Right atrium auricular region (tissue), 2 donors: ENCODE measurements at places on chromosomes 1 and 21. TPM values are rescaled to one million over a fixed set of nuclear protein-coding genes. Genes with fewer than 3 reads are reported as not detected.
A peak's percentile ranks its signal among the peaks of the same experiment; 100 is the strongest.

DNA sequence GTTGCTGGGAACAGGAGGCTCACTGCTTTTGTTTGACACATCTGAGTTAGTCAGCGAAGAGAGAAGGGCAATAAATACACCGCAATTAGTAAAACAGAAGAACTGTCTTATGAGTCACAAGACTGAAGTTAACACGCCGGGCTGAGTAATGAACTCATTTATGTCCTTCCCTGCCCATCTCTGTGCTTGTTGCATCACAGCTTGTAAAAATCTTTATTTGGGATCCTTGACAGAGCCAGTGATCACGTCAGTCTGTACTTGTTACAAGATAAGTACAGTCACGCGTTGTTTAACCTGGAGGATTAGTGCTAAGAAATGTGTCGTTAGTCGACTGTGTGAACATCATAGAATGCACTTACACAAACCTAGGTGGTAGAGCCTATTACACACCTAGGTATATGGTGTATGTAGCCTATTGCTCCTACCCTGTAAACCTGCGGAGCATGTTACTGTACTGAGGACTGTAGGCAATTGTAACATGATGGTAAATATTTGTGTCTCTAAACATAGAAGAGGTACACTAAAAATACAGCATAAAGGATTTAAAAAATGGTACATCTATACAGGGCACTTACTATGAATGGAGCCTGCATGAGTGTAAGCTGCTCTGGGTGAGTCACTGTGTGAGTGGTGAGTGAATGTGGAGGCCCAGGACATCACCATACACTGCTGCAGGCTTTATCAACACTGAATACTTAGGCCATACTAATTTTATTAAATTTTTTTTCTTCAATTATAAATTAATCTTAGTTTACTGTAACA lies 272.2 kb downstream of the TNR start:
- no peak overlapping the region for H3K4me3 ChIP-seq
- no peak for DNase-seq
- no peak overlapping the region for H3K27ac ChIP-seq
- H3K36me3 ChIP-seq, result no peaks in the 10 kb centered on the region
- no peaks in the 10 kb centered on the region for H3K27me3 ChIP-seq

GRCh38 chr1:53657531-53657805 lies 81.5 kb downstream of the GLIS1 start:
- DNase-seq, result no peak
- H3K36me3 ChIP-seq, result no peaks in the 10 kb centered on the region
- no peaks in the 10 kb centered on the region for H3K4me1 ChIP-seq
- H3K4me3 ChIP-seq, result no peak overlapping the region
- H3K27me3 ChIP-seq, result no peaks in the 10 kb centered on the region

GRCh38 chr1:210588946-210589345 lies 260.2 kb downstream of the HHAT start:
- DNase-seq, result no peak
- H3K27ac ChIP-seq, result no peak overlapping the region
- no peaks in the 10 kb centered on the region for H3K27me3 ChIP-seq
- no peaks in the 10 kb centered on the region for H3K4me1 ChIP-seq
- H3K36me3 ChIP-seq, result no peaks in the 10 kb centered on the region

- peak overlapping the region; percentile 84 for H3K27ac ChIP-seq
- H3K36me3 ChIP-seq, result no peaks in the 10 kb centered on the region
- peaks cover 52% of the 10 kb centered on the region for H3K4me1 ChIP-seq
- H3K4me3 ChIP-seq, result no peak overlapping the region
- DNase-seq, result peak; percentile 66
Measured at GRCh38 chr1:203559523-203559922, 65.6 kb downstream of the OPTC start.

DNA sequence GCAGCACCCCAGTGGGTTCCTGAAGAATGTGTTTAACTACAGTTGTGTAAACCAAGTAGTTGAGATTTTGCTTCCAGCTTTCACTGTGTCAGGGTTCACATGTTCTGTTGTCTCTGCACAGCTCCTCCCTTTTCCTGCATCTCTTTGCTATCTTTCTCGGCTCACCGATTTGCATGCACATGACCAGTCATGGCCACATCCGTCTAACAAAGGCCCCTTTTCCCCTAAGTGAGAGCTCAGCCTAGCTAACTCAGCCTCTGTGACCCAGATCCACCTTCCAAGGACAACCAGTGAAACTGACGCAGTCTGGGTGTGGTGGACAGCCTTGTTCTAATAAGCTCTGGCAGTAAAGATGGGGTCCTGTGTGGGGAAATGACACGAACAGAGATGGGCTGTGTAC lies 101.1 kb downstream of the ZP4 start:
- H3K27ac ChIP-seq, result peak overlapping the region; percentile 21
- H3K4me1 ChIP-seq, result peaks cover 13% of the 10 kb centered on the region
- H3K36me3 ChIP-seq, result peaks cover 67% of the 10 kb centered on the region
- no peaks in the 10 kb centered on the region for H3K27me3 ChIP-seq

GRCh38 chr1:157658571-157658970 lies 42.0 kb downstream of the FCRL3 start:
- no peak overlapping the region for H3K4me3 ChIP-seq
- no peaks in the 10 kb centered on the region for H3K4me1 ChIP-seq
- H3K27ac ChIP-seq, result no peak overlapping the region
- no peak for DNase-seq

DNA sequence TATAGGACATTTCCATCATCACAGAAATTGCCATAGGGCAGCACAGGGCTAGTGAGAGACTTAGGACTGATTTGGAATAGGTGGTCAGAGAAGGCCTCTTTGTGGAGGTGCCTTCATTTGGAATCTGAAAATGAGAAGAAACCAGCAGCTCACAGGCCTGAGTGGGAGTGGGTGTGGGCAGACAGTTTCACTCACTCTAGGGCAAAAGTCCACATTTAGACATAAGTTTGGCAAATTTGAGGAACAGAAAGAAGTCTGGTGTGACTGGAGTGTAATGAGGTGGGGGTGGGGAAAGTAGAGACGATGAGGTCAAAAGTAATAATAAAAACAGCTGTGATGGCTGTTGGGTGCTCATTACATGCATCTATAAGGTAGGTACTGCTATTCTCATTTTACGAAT lies 22.4 kb upstream of the BCAR3 start:
- H3K36me3 ChIP-seq, result no peaks in the 10 kb centered on the region
- no peaks in the 10 kb centered on the region for H3K27me3 ChIP-seq
- no peak overlapping the region for H3K27ac ChIP-seq
- peaks cover 30% of the 10 kb centered on the region for H3K4me1 ChIP-seq

DNA sequence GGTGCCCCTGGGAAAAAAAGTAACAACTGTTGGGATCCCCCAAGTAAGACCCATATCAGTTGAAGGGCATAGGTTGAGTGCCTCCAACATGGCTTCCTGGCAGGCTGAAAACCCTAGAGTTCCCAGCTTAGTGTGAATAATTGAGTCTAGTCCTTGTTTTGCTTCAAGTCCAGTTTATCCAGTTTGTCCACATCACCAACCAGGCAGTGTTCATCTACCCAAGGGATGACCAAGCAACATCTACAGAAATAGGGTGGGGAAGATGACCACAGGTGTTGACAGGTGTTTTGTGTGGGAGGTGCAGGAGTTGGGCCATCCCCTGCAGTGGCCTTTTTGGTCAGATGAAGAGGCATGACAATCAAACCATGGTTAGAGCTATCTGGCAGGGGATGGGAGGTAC lies 54.3 kb upstream of the ERO1B start:
- no peaks in the 10 kb centered on the region for H3K4me1 ChIP-seq
- no peak overlapping the region for H3K27ac ChIP-seq
- no peaks in the 10 kb centered on the region for H3K27me3 ChIP-seq

GRCh38 chr1:1295154-1295923 lies 12.4 kb downstream of the ACAP3 start:
- H3K27me3 ChIP-seq, result no peaks in the 10 kb centered on the region
- H3K4me3 ChIP-seq, result no peak overlapping the region
- H3K27ac ChIP-seq, result no peak overlapping the region
- peaks cover 6% of the 10 kb centered on the region for H3K36me3 ChIP-seq
- no peaks in the 10 kb centered on the region for H3K4me1 ChIP-seq

- peak overlapping the region; percentile 92 for H3K27ac ChIP-seq
- DNase-seq, result no peak
- peaks cover 73% of the 10 kb centered on the region for H3K4me1 ChIP-seq
- H3K27me3 ChIP-seq, result no peaks in the 10 kb centered on the region
- H3K36me3 ChIP-seq, result peaks cover 13% of the 10 kb centered on the region
- no peak overlapping the region for H3K4me3 ChIP-seq
Measured at GRCh38 chr1:2312515-2313301, 78.6 kb downstream of the MORN1 start.

DNA sequence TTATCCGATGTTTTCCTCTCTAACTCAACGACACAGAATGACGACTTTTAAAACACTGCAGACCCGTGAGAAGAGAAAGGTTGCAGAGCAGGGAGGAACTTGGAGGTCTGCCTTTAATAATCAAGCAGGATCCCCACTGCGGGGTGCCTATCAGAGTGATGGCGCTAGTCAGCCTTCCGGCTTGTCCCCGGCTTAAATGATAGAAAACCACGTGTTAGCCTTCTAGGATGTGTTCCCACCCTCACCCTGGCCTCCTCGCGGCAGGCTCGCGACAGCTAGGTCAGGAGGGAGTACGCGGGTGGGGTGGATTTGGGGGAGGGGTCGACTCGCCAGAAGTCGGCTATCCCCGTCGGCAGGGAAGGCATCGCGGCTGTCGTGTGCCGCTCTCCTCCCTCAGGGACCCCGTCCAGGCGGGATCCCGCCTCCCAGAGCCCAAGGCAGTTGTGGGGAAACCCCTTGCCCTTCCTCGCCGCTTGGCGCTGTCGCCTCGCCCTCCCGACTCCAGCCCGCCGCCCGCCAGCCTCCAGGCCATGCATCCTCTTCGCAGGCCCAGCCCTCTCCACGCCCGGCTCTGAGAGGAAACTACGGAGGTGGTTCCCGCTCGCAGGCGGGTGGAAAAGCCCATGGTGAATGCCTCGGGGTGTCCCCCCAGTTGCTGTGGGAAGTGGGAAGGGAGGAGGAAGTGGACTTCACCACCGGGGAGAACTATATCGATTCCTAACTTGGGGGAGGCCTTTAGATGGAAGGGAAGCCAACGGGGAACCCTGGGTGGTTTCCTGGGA lies 1.1 kb upstream of the SMG7 start:
- peak overlapping the region; percentile 98 for H3K4me3 ChIP-seq
- peak overlapping the region; percentile 98 for H3K27ac ChIP-seq
- H3K27me3 ChIP-seq, result no peaks in the 10 kb centered on the region
- peaks cover 34% of the 10 kb centered on the region for H3K4me1 ChIP-seq

DNA sequence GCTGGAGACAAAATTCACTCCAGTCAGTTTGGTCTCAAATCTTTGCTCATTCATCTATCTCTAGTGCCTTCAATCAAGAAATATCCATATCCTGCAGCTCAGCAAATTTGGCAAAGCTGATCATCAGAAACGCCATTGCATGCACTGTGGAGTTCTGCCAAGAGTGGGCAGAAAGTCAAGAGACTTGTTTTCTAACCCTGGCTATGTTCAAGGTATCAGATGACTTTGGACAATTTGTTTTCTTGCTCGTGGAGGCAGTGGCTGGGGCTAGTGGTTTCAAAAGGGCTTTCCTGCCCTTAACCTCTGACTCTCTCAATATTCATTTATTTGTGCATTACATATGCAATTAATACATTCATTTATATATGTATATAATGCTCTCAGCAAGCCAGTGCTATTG lies 12.8 kb upstream of the LRRC52 start:
- no peak overlapping the region for H3K4me3 ChIP-seq
- no peaks in the 10 kb centered on the region for H3K27me3 ChIP-seq
- H3K36me3 ChIP-seq, result no peaks in the 10 kb centered on the region

DNA sequence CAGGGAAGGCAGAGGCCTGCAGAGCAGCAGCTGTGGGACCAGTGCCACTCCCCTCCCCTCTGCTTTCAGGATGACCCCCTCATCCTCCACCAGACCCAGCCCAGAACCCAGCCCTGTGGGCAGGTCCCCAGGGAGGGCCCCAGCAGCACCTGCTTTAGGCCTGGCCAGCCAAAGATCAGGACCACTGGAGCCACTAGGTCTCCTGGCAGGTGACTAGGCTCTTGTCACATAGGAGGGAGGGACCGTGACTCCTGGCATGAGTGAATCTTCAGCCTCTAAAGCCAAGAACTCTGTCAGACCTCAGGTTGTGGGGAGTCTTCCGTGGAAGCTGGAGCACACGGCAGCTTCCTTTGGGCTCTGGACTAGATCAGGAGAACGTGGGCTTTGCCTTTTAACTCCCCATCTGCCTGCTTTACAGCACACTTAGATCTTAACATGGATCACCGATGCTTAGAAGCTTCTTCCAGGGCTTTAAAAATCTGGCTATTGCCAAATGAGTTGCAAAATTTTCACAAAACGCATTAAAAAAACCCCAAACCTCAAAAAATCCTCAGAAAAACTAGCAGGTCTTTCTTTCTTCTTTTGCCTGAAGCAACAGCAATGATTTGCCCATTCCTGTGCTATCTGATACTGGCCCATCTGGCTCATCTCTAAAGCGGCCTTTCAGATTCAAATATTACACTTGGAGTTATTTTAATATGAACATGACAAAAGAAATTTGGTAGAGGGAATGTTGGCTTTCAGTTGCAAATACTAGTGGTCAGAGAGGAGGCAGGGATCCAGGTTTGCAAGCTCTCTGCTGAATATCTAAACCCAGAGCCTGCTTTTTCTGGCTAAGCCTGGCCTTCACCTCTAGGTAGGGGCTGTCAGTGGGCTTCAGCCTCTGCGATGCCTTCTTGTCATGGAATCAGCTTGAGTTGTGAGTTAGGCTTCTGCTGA lies 235.2 kb downstream of the SDCCAG8 start:
- H3K36me3 ChIP-seq, result no peaks in the 10 kb centered on the region
- H3K27me3 ChIP-seq, result no peaks in the 10 kb centered on the region
- H3K27ac ChIP-seq, result no peak overlapping the region
- H3K4me3 ChIP-seq, result no peak overlapping the region
- no peaks in the 10 kb centered on the region for H3K4me1 ChIP-seq

GRCh38 chr21:36569511-36569910 lies 89.6 kb upstream of the CLDN14 start:
- H3K4me1 ChIP-seq, result no peaks in the 10 kb centered on the region
- no peak for DNase-seq
- no peak overlapping the region for H3K4me3 ChIP-seq
- no peaks in the 10 kb centered on the region for H3K27me3 ChIP-seq
- H3K36me3 ChIP-seq, result no peaks in the 10 kb centered on the region
- no peak overlapping the region for H3K27ac ChIP-seq

- no peaks in the 10 kb centered on the region for H3K36me3 ChIP-seq
- DNase-seq, result no peak
Measured at GRCh38 chr1:76494807-76495206, 372.5 kb upstream of the ST6GALNAC5 start.

- H3K4me1 ChIP-seq, result no peaks in the 10 kb centered on the region
- H3K27ac ChIP-seq, result peak overlapping the region; percentile 86
- no peak for DNase-seq
Measured at GRCh38 chr1:19439464-19440171, 45.7 kb downstream of the CAPZB start.

- no peaks in the 10 kb centered on the region for H3K27me3 ChIP-seq
- H3K27ac ChIP-seq, result peak overlapping the region; percentile 83
- H3K4me1 ChIP-seq, result peaks cover 51% of the 10 kb centered on the region
- peaks cover 17% of the 10 kb centered on the region for H3K36me3 ChIP-seq
- H3K4me3 ChIP-seq, result no peak overlapping the region
- no peak for DNase-seq
Measured at GRCh38 chr1:226960944-226961765, 21.1 kb downstream of the COQ8A start.

KCNH1 gene
- total RNA-seq, result not detected

WNT9A gene
- total RNA-seq, result 2.2 TPM

HES3 gene
- total RNA-seq, result not detected

TACSTD2 gene
- 0.71 TPM for total RNA-seq

CALML6 gene
- total RNA-seq, result not detected
